ENCODE measurements at places on chromosomes 12 and 14. TPM values are rescaled to one million over a fixed set of nuclear protein-coding genes. Genes with fewer than 3 reads are reported as not detected.

DNA sequence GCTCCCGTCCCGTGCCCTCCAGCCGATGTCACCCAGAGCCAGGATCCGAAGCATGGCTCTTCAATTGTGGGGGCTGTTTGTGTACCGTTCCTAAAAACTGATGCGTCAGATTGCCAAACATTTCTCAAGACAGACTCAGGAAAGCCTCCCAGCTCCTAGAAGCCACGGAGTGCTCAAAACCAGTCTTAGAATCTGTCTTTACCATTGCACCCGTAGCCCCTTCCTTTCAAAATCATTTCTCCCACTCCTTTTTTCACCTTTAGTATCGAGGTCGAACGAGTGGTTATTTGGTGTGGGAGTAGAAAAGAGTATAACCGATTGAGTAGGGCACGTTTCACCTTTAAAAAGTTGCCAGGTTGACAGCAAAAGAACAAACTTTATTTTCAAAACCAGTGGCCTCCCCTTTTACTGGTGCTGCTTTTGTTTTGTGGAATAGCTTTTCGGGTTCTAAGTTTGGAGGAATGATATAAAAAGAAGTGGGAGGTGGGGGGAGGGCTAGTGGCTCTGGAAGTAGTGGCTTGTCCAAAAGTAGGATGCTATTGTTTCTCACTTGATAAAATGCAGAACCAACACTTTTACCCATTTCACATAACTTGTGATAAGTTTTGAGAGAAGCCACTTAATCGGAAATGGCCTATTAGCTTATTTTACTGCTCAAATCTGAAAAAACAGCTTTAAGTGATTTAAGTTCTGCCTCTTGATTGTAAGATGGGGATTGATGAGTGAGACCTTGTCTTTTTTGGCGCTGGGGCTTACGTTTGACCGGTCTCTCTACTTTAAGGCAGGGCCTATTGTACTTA, 803 bp downstream of the STK38L start:
- peak; percentile 11 for DNase-seq

DNA sequence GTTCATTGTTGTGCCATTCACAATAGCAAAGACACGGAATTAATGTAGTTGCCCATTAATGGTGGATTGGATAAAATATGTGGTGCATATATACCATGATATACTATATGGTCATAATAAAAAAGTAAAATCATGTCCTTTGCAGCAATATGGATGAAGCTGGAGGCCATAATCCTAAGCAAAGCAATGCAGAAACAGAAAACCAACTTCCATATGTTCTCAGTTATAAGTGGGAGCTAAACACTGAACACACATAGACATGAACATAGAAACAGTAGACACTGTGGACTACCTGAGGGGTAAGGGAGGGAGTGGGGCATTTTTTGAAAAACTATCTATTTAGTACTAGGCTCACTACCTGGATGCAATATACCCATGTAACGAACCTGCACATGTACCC, 3.0 kb upstream of the ERP27 start:
- DNase-seq, result no peak

DNA sequence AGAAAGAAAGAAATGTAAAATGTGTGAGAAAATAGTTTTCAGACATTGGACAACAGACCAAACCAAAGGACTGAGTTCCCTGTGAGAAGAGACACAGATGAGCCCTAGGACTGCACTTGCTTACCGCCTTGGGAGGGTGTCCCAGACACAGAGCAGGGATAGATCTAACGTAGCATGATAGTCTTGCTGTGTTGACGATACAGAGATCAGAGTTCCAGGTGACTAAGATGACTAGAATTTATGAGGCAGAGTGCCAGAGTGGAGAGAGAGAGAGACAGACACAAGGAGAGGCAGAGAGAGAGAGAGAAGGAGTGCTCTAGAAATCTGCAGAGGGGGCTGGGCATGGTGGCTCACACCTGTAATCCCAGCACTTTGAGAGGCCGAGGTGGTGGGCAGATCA, 148.2 kb upstream of the LMNTD1 start:
- peak; percentile 74 for DNase-seq

DNA sequence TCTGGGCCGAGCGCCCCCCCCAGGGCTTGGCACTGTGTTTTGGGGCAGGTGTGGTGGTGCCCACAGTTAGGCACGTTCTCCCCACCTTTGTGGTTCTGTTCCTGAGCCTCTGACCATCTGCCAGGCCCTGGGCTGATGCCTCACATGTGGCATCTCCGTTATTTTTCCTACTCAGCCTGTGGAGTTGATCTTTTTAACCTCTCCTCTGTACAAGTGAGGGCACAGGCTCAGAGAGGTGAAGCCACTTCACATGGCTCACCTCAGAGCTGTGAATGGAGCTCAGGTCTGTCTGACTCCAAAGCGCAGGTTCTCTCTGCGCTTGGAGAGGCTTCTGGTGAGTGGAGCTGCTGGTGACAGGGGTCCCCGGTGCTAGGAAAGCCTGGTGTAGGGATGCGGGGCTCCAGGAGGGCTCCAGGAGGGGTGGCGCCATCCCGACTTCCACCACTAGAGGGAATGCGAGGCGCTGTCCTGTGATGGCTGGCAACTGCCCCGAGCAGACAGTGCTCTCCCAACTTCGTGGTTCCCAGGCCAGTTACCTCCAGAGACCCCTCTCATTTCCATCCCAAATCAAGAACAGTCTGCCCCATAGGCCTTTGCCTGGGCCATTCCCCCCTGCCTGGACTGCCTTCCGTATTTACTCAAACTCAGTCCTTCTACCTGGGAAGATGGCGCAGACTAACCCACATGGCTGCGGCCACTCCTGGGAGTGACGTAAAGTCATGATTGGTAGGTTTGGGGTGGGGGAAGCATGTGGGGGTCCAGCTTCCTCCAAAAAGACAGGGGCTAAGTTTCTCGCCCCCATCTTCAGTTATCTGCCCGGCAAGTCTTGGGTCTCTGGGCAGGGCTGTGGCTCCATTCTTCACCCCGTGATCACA, 9.9 kb downstream of the BCL7A start:
- no peak for DNase-seq

DNA sequence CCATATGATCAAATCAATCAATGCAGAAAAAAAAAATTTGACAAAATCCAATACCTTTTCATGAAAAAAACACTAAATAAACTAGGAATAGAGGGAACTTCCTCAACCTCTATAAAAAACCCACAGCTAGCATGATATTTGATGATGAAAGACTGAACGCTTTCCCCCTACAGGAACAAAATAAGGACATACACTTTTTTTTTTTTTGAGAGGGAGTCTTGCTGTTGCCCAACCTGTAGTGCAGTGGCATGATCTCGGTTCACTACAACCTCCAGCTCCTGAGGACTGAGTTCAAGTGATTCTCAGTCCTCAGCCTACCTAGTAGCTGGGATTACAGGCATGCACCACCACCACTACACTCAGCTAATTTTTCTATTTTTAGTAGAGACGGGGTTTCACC, 17.9 kb upstream of the CAMKK2 start:
- DNase-seq, result no peak

GRCh38 chr14:53306911-53307310, 153.8 kb upstream of the DDHD1 start:
- DNase-seq, result peak; percentile 10

DNA sequence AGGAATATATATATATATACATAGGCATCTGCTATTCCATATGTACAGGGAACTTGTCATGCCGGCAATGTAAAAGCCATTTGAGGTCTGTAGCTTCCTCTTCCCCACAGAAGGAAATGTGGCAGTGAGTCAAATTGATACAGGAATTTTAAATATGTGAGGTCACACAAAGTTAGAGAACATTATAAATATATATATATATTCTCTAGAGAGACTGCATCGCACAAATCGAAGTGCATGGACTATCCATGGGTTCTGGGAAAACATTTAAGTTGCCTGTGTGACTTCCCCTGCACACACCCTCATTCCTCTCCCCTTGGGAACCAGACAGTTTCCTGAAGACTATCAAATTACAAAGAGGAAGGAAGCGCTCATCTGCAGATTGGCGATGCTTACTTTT, 100.9 kb upstream of the CCDC91 start:
- peak; percentile 18 for DNase-seq

DNA sequence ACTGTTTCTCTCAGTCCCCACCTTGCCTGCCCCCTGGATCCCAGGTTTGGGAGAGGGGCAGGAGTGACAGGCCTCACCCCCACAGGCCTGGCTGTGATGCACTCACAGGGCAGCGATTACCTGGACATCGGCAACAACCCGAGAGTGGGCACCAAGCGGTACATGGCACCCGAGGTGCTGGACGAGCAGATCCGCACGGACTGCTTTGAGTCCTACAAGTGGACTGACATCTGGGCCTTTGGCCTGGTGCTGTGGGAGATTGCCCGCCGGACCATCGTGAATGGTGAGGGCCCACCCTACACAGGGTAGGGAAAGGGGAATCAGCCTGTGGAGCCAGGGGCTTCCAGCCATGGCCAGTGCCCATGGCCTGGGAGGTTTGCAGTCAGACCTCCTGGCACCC, 8.6 kb downstream of the ACVRL1 start:
- DNase-seq, result no peak

DNA sequence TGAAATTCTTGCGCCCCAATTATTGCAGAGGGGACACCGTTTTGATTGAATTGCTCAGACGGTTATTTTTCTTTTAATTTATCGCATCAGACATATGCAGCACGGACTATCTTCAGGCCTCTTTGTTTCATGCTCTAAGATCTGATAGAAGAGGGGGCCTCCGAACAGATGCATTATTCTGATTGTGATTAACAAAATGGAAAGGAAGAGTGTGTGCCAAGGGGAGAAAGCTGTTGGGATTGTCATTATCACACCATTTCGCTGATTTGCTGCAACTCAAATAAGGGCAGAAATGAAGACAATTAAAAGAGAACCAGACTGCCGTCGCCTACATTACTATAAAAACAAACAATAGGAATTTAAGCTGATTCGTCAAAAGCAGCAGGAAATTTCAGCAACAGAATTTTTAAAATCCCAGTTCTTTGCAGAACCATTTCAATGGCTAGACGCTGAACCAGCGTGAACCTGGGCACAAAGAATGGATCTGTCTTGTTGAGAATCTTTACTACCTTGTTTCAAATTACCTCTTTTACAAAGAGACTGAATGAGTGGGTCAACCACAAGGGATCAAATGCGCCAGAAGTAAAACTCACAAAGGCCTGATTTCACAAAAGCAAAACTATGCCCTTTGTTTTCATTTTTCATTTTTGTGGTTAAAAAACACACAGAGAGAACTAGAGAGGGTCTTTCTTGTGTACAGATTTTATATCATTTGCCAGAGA, 30.6 kb downstream of the TMEM132D start:
- DNase-seq, result no peak

DNA sequence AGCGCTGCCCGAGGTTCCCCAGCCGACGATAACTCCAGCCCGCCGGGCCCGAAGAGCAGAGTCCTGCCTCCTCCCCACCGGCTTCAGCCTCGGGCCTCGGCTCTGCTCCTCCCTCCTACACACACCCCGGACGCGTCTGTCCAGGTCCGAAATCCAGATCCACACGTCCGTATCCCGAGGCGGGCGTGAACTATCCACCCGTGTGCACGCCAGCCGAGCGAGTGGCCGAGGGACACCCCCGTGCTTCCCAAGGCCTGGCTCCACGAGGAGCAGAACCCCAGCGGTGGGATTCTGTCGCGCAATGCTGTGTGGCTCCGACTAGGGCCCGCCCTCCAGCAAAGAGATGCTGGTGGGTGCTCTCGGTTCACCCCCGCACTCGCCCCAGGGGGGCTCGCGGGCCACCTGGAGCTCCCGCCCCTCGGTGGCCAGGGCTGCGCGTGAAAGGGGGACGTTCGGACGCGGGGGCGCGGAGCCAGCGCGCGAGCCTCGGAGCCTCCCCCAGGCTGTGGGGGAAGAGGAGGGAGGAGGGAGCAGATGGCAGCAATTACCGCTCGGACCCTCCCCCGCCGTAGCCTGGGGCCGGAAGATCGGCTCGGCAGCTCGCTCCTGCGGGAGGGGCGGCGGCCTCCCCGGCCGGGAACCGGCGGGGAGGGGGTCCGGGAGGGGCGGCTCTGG, 18.9 kb upstream of the ANKRD33 start:
- DNase-seq, result no peak

GRCh38 chr12:5047729-5048128, 4.0 kb downstream of the KCNA5 start:
- no peak for DNase-seq

DNA sequence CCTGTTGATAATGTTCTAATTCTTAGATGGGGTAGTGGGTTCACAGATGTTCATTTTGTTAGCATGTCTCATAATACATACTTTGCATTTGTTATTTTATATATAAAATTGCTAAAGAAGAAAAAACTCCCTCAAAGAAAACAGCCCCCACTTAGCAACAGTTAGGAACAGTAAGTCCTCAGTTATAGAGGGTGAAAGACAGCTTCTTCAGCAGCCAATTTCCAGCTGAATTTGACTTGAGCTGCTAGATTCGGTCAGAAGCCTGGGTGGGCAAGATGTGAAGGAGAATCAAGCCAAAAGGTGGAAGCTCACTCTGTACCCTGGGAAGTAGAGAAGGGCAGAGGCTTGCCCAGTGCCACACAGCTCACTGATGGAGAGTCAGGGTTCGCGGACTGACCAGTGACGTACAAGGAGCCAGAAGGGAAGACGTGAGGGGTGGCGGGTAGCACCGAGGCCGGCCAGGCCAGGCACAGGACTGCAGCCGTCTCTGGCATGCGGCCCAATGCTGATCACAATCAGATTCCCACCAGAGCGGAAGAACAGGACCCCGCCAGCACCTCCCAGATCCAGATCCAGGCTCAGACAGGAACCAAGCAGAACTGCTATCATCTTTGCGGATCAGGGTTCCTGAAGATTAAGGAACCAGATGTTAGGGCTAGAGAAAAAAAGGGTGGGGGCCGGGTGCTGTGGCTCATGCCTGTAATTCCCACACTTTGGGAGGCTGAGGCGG, 30.4 kb upstream of the VWF start:
- DNase-seq, result no peak

DNA sequence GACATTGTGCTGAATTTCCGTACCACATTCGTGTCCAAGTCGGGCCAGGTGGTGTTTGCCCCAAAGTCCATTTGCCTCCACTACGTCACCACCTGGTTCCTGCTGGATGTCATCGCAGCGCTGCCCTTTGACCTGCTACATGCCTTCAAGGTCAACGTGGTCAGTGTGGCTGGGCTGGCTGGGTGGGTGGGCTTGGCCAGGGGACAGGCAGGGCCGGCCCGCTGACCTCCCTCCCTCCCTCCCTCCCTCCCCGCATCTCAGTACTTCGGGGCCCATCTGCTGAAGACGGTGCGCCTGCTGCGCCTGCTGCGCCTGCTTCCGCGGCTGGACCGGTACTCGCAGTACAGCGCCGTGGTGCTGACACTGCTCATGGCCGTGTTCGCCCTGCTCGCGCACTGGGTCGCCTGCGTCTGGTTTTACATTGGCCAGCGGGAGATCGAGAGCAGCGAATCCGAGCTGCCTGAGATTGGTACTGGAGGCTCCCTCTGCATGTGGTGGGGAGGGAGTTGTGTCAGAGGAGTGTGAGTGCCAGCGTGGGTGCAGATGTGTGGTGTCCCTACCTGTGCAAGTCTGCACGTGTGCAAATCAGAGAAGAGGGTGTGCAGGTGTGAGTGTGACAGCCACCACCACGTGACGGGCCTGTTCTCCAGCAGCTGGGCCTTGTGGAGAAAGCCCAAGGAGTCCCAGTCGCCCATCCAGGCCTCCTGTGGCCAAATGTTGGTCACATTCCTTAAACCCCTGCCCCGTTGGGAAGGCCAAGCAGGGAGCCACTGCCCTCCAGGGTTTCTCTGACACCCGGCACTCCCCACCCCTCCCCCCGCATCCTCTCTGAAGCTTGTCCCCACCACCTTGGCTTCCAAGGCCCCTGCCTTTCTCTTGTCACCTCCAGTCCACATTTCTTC, 5.3 kb downstream of the KCNH3 start:
- no peak for DNase-seq

The NXPH4 gene
- 3.8 TPM for total RNA-seq

The MGST1 gene
- total RNA-seq, result 347 TPM

The BMAL2 gene
- 31.2 TPM for total RNA-seq

The TMEM119 gene
- total RNA-seq, result 13.4 TPM
